Activated CD4-positive, alpha-beta memory T cell treated with anti-CD3 and anti-CD28 coated beads, Interleukin-2, amount 10 ng/mL, durations not matched to agents 7 days and 5 days (primary cell): ENCODE measurements at places on chromosomes 6 and 20.

DNA sequence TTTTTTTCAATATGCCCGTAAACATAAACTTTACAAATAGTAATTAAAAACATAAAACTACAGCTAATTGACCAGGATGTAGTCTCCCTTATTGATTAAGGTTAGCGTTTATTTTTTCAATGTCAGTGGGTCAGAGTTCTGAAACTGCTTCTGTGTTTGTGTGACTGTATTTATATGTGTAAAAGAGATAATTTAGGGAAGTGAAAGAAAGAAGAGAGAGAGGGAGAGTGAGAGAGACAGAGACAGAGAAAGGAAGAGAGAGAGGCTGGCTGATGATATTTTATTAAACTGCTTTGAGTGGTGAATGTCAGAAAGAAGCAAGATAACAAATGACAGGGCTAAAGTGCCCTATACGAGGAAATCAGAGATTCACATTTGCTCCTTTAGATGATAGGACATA lies 266.1 kb upstream of the PTCHD4 start:
- no peaks in the 10 kb centered on the region for H3K27me3 ChIP-seq
- no peaks in the 10 kb centered on the region for H3K4me1 ChIP-seq
- no peaks in the 10 kb centered on the region for H3K36me3 ChIP-seq
- DNase-seq: no peak
- no peak overlapping the region for H3K27ac ChIP-seq
- H3K4me3 ChIP-seq: no peak overlapping the region

DNA sequence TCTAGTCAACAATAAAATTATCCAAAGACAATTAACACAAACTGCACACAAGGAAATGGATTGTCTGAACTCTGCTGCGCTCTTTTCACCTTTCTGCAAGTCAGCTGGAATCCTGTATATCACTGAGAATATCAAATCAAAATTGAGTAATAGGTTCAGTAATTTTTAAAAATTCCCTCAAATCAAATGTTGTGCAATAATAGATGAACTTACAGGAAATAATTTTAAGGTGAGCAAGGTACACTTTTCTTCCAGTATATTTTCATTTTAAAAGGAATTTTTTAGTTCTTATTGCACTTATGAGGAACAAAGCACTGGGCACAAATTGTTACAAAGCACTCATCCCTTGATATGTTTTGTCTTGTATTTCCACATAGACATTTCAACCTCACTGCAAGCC lies 1.2 kb downstream of the SAYSD1 start:
- H3K4me3 ChIP-seq: peak overlapping the region; percentile 89
- peaks cover 14% of the 10 kb centered on the region for H3K36me3 ChIP-seq
- H3K4me1 ChIP-seq: peaks cover 52% of the 10 kb centered on the region
- no peaks in the 10 kb centered on the region for H3K27me3 ChIP-seq
- DNase-seq: no peak

- peak; percentile 59 for DNase-seq
- H3K4me1 ChIP-seq: peaks cover 6% of the 10 kb centered on the region
- H3K36me3 ChIP-seq: no peaks in the 10 kb centered on the region
- H3K27me3 ChIP-seq: peaks cover 5% of the 10 kb centered on the region
- no peak overlapping the region for H3K4me3 ChIP-seq
Measured at GRCh38 chr6:2733324-2733723, 17.4 kb downstream of the MYLK4 start.

GRCh38 chr20:48454671-48455490 lies 372.9 kb downstream of the PREX1 start:
- no peak overlapping the region for H3K27ac ChIP-seq
- H3K36me3 ChIP-seq: no peaks in the 10 kb centered on the region
- H3K4me3 ChIP-seq: no peak overlapping the region
- no peaks in the 10 kb centered on the region for H3K4me1 ChIP-seq
- DNase-seq: no peak
- H3K27me3 ChIP-seq: no peaks in the 10 kb centered on the region

- no peak overlapping the region for H3K4me3 ChIP-seq
- no peaks in the 10 kb centered on the region for H3K36me3 ChIP-seq
- H3K27ac ChIP-seq: no peak overlapping the region
- peaks cover 7% of the 10 kb centered on the region for H3K4me1 ChIP-seq
Measured at GRCh38 chr6:108707328-108707976, 140.8 kb upstream of the ARMC2 start.

DNA sequence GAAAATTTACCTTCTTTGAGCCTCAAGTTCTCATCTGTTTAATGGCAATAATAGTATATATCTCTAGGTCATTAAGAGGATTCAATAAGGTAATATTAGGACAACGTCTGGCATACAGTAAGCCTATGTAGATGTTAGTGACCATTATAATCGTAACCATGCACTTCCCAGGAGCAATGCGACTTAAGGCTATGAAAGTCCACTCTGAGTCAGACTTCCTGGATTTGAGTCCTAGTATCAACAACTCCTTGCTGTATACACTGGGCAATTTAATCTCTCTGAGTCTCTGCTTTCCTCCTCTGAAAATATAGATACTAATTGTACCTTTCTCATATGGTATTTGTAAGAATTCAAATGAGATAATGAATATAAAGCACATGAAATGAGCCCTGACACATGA lies 168.1 kb upstream of the HDDC2 start:
- no peaks in the 10 kb centered on the region for H3K36me3 ChIP-seq
- no peak overlapping the region for H3K4me3 ChIP-seq
- no peak overlapping the region for H3K27ac ChIP-seq

DNA sequence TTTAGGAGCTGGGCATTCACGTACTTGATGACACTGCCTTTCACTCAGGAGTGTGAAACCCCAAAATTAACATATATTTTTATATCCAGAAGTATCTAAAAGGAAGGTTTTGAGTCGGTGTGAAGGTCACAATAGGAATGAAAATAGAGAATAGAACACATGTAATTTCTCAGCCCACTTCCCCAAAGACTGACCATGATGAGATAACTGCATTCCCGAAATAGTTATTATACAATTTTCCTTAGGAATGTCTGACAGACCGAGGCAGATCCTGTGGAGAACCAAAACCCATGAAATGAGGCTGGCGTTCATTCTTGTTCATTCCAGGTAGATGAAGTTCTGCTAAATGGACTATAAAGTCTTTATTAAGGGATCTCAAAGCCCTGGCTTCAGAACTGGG lies 10.3 kb downstream of the NSFL1C start:
- H3K4me3 ChIP-seq: no peak overlapping the region
- no peaks in the 10 kb centered on the region for H3K27me3 ChIP-seq
- H3K27ac ChIP-seq: no peak overlapping the region
- H3K4me1 ChIP-seq: no peaks in the 10 kb centered on the region
- H3K36me3 ChIP-seq: peaks cover 63% of the 10 kb centered on the region
- no peak for DNase-seq

GRCh38 chr6:87164506-87164905 lies 9.1 kb downstream of the ZNF292 start:
- peaks cover 39% of the 10 kb centered on the region for H3K4me1 ChIP-seq
- DNase-seq: no peak
- H3K36me3 ChIP-seq: peaks cover 24% of the 10 kb centered on the region
- H3K4me3 ChIP-seq: no peak overlapping the region
- H3K27ac ChIP-seq: no peak overlapping the region

DNA sequence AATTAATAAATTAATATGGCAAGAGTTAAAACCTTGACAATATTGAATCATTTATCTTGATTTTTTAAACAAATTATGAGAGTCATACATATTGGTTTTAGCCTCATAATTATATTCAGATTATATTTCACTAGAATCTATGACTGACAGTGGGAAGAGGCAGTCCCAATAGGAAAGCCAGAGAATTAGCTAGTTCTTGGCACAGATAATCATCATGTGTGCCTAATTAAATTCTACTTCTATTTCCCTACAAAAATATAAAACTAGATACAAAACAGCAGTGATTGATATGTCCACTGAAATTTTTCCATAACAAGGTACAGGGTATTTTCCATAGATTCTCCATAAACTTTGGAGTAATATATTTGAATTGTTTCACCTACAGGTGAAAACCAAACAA lies 38.6 kb downstream of the COL9A1 start:
- no peaks in the 10 kb centered on the region for H3K4me1 ChIP-seq
- no peak overlapping the region for H3K4me3 ChIP-seq
- DNase-seq: no peak

GRCh38 chr20:22577515-22578220 lies 6.7 kb downstream of the FOXA2 start:
- H3K36me3 ChIP-seq: peaks cover 15% of the 10 kb centered on the region
- H3K4me3 ChIP-seq: no peak overlapping the region
- no peak for DNase-seq

GRCh38 chr6:44002067-44002592 lies 125.1 kb downstream of the MRPL14 start:
- DNase-seq: no peak
- no peak overlapping the region for H3K27ac ChIP-seq
- no peaks in the 10 kb centered on the region for H3K36me3 ChIP-seq
- no peak overlapping the region for H3K4me3 ChIP-seq
- H3K4me1 ChIP-seq: peaks cover 22% of the 10 kb centered on the region

- peaks cover 7% of the 10 kb centered on the region for H3K36me3 ChIP-seq
- H3K27me3 ChIP-seq: peaks cover 5% of the 10 kb centered on the region
- no peak for DNase-seq
- no peak overlapping the region for H3K4me3 ChIP-seq
Measured at GRCh38 chr20:47723322-47723721, 62.0 kb downstream of the SULF2 start.

DNA sequence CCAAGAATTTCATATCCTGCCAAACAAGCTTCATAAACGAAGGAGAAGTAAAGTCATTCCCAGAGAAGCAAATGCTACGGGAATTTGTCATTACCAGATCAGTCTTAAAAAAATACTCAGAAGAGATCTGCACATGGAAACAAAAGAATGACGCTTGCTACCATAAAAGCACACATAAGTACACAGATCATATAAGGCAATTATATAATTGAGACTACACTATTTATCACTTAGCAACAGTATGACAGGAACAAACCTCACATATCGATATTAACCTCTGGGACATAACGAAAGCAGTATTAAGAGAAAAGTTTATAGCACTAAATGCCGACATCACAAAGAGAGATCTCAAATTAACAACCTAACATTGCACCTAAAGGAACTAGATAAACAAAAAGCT lies 67.6 kb upstream of the TMEM200A start:
- DNase-seq: no peak
- no peak overlapping the region for H3K4me3 ChIP-seq
- H3K27ac ChIP-seq: no peak overlapping the region
- H3K27me3 ChIP-seq: peaks cover 10% of the 10 kb centered on the region
- H3K4me1 ChIP-seq: no peaks in the 10 kb centered on the region
- H3K36me3 ChIP-seq: peaks cover 5% of the 10 kb centered on the region

DNA sequence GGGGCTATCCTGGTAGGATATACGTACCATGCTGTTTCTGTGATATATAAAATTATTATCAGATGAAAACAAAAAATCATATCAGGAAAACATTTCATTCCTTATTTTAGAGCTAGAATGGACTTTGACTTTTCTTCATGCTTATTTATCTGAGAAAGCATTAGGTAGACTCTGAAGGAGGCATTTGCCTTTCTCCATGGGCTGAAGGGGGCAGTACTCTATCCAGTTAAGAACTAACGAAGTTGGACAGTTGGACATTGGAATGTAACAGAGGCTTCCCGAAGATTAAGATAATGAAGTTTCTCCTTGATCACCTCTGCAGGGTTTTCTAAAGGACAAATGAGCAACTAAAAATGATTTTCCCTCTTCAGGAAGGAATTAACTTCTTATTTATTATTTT lies 233.9 kb downstream of the SAMD5 start:
- H3K4me1 ChIP-seq: no peaks in the 10 kb centered on the region
- H3K27me3 ChIP-seq: no peaks in the 10 kb centered on the region
- no peak for DNase-seq
- H3K27ac ChIP-seq: no peak overlapping the region
- H3K4me3 ChIP-seq: no peak overlapping the region

- H3K27ac ChIP-seq: no peak overlapping the region
- no peak overlapping the region for H3K4me3 ChIP-seq
- H3K4me1 ChIP-seq: peaks cover 8% of the 10 kb centered on the region
- no peak for DNase-seq
Measured at GRCh38 chr6:2632368-2632767, 118.4 kb downstream of the MYLK4 start.

GRCh38 chr20:48690888-48691287 lies 136.9 kb downstream of the PREX1 start:
- peak overlapping the region; percentile 52 for H3K27ac ChIP-seq
- DNase-seq: no peak
- H3K4me3 ChIP-seq: no peak overlapping the region
- peaks cover 34% of the 10 kb centered on the region for H3K4me1 ChIP-seq
- peaks cover 76% of the 10 kb centered on the region for H3K36me3 ChIP-seq

GRCh38 chr6:147922799-147923198 lies 414.3 kb downstream of the SAMD5 start:
- DNase-seq: no peak
- H3K27me3 ChIP-seq: no peaks in the 10 kb centered on the region
- H3K4me1 ChIP-seq: no peaks in the 10 kb centered on the region
- no peak overlapping the region for H3K4me3 ChIP-seq

DNA sequence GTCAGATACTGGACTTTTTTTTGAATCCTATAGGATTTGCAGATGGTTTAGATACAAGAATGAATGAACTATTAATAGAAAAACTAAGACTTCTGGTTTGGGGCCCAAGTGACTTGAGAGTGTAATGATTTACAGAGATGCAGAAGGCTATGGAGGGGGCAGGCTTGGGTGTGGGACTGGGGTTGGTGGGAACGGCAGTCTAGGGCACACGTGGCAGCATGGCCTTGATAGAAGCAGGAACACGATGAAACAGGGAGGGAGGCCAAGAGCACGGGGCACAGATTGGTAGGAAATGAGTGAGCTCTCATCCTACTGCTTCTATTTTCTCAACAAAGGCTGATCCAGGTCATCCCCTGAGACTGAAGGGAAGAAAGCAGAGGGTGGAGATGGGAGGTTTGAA lies 3.4 kb upstream of the UST start:
- peaks cover 11% of the 10 kb centered on the region for H3K4me1 ChIP-seq
- no peak overlapping the region for H3K27ac ChIP-seq
- no peak for DNase-seq
- no peak overlapping the region for H3K4me3 ChIP-seq

- no peak for DNase-seq
- H3K36me3 ChIP-seq: no peaks in the 10 kb centered on the region
- no peak overlapping the region for H3K27ac ChIP-seq
- H3K4me1 ChIP-seq: no peaks in the 10 kb centered on the region
- H3K4me3 ChIP-seq: no peak overlapping the region
- H3K27me3 ChIP-seq: peaks cover 52% of the 10 kb centered on the region
Measured at GRCh38 chr20:58136149-58136484, 92.3 kb downstream of the ANKRD60 start.

DNA sequence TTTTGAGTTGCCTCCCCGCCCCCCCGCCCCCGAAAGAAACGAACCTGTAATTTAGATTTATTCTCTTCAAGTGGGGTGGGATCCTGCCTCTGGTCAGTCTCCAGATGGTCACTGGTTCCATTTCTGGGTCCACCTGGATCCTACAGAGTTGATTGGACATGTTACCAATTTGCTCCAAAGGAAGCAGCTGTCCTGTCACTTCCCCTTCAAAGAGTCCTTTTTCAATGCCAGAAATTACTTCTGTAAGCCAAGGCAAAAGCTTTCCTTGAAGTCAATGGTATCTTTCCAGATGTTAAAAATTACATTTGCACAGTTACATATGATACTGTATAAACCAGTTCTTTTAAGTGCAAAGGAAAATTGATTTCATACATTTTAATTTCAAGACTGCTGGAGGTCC lies 12.0 kb upstream of the ANKRD60 start:
- H3K4me1 ChIP-seq: peaks cover 23% of the 10 kb centered on the region
- H3K27me3 ChIP-seq: peaks cover 1% of the 10 kb centered on the region
- no peak overlapping the region for H3K4me3 ChIP-seq
- H3K27ac ChIP-seq: no peak overlapping the region

- H3K4me1 ChIP-seq: peaks cover 9% of the 10 kb centered on the region
- no peak overlapping the region for H3K27ac ChIP-seq
- H3K27me3 ChIP-seq: peaks cover 8% of the 10 kb centered on the region
- no peak overlapping the region for H3K4me3 ChIP-seq
Measured at GRCh38 chr20:48901326-48901725, 20.2 kb upstream of the ARFGEF2 start.

GRCh38 chr20:45372646-45373352 lies 5.3 kb downstream of the TP53TG5 start:
- peak; percentile 9 for DNase-seq
- H3K4me3 ChIP-seq: peak overlapping the region; percentile 74
- H3K36me3 ChIP-seq: peaks cover 10% of the 10 kb centered on the region
